ENCODE measurements at places on chromosomes 4 and X.

DNA sequence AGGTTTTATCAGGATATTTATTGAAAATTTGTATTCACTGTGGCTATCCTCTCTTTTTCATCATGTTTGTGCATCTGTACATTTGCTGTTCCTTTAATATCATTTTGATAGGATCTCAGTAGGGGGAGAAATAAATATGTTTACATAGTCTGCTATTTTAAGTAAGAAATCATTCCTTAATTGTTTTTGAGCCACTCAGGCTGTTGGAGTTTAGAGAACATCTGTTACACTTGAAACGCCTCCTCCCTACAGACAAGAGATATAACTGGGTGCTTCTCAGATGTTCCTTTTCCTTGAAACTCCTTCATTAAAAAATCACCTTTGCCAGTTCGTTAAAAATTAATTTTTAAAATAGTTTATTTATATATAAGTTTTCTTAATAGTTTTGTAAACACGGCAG lies 59.4 kb downstream of the QRFPR start:
- no peak for DNase-seq

DNA sequence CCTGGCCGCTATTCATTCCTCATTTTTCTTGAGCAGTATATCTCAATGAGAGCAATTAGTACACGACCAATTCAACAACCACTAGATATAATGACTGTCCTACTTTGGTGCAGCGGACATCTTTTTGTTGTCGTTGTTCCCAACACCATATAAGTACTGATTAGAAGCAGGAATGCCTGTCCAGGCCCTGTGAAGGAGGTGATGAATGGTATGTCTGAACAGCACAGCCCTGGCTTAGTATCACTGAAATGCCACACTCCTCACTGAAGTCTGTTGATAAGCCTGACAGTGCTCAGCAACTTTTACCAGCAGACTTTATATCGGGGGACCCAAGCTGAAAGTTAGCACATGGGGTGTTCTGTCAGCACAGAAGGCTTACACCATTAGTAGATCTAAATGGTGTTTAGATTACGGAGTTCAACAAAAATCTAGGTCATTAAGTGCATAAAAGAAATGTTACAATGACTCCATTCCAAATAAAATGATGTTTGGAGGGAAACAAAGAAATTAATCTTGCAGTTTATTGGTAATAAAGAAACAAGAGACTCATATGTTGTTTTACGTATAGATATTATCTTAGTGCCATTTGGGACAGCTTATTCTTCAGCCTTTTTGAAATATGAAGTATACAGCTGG lies 228.3 kb upstream of the TTC29 start:
- no peak for DNase-seq

DNA sequence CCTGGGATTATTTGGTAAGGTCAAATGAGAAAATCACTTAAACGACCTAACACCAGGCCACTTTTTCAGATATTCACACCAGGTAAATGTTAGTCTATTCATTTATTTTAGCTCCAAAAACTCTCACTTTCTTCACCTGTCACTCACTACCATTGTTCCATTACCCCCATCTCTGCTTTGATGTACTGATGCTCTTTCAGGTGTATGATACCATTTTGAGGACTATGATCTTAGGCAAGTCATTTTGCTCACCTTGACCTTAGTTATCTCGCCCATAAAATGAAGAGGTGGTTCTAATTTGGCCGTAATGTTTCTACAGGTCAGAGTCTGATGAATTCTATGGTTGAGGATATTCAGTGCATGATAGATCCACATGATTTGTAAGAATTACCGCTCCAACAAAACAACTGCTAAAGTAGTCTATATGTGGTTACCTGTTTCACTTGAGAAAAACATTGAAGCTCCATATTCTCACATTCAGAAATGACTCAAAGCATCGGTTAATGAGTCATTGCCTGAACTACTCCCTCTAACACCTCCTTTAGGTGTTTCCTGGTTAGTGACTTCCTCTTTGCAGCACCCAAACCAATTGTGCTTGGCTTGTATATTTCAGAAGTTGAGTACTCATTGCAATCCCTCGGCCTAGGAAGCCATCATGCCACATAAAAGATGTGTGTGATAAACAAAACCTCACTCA lies 4.5 kb downstream of the DTHD1 start:
- no peak for DNase-seq

DNA sequence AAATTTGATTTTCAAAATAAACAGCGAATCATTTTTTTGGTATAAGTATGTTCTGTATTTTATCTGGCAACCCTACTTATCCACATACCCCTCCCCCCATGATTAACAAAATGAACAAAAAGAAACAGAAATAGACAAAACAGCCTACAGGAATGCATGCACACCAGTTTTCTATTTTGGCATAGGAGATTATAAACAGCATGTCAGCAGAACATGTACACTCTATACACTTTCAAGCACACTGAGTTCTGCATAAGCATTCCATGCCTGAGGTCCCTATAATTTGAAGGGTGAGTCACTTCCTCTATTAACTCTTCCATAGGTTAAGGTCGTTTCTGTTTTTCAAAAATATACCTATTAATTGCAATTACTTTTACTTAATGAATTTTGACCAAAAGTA lies 28.0 kb upstream of the ZNF280C start:
- no peak for DNase-seq

DNA sequence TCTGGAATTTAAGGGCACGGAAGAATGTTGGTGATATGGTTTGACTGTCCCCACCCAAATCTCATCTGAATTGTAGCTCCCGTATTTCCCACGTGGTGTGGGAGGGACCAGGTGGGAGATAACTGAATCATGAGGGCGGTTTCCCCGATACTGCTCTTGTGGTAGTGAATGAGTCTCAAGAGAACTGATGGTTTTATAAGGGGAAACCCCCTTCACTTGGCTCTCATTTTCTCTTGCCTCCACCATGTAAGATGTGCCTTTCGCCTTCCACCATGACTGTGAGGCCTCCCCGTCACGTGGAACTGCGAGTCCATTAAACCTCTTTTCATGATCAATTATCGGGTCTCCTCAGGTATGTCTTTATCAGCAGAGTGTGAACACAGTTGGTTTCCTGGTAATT lies 25.6 kb upstream of the DHRSX start:
- DNase-seq = no peak

- no peak for DNase-seq
These were observed 17.6 kb downstream of the CD99 start for GRCh38 chrX:2708592-2709188.

GRCh38 chrX:116272322-116272721 lies 101.8 kb downstream of the AGTR2 start:
- no peak for DNase-seq

- no peak for DNase-seq
These were observed 127.8 kb downstream of the UBE2K start for GRCh38 chr4:39825741-39826231.

DNA sequence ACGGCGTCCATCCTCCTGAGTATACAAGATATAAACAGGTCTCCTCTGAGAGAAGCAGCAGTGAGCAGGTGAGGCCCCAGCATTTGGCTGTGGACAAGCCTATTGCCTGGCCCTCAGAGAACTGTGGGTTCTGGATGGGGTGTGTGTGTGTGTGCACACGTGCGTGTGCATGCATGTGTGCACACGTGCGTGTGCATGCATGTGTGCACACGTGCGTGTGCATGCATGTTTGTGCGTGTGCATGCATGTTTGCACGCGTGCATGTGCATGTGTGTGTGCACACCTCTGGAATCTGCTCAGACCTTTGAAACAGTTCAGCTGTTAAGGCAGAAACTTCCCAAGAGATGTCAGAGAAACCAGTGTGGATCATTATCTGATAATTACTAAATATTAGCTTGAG lies 22.2 kb upstream of the FHL1 start:
- DNase-seq = no peak

- no peak for DNase-seq
These were observed 131.6 kb downstream of the TMEM144 start for GRCh38 chr4:158341896-158342295.

- DNase-seq = no peak
These were observed 31.9 kb downstream of the ANAPC10 start for GRCh38 chr4:145066063-145066501.

- no peak for DNase-seq
These were observed 71.0 kb downstream of the DDX60L start for GRCh38 chr4:168409089-168409801.

DNA sequence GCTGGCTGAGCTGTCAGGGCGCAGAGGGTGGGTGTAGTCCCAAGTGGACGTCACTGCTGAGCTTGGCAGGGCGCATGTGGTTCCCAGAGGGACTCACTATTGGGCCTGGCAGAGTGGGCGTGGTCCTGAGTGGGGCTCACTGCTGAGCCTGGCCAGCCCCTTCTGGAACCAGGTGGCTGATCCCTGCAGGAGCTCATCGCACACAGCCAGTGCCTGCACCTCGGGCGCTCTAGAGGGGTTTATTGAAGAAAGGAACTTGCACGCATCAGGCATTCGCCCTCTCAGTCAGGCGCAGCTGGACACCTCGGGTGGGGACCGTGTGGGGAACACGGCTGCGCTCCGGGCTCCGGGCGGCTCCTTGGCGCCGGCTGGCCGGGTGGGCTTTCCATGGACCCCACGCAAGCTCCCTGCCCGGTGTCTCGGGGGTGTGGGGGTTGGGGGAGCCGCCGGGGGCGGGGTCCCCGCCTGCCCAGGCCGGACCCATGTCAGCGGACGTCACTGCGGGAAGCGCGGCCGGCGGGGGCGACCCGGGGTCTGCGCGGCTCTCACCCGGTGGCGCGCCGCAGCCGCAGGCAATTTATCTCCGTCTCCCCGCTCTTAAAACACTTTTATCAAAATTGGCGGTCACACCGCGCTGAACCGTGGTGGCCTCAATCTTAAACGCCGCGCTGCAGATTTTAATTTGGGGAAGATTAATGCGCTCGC lies 65.4 kb upstream of the NKX1-1 start:
- DNase-seq = no peak

DNA sequence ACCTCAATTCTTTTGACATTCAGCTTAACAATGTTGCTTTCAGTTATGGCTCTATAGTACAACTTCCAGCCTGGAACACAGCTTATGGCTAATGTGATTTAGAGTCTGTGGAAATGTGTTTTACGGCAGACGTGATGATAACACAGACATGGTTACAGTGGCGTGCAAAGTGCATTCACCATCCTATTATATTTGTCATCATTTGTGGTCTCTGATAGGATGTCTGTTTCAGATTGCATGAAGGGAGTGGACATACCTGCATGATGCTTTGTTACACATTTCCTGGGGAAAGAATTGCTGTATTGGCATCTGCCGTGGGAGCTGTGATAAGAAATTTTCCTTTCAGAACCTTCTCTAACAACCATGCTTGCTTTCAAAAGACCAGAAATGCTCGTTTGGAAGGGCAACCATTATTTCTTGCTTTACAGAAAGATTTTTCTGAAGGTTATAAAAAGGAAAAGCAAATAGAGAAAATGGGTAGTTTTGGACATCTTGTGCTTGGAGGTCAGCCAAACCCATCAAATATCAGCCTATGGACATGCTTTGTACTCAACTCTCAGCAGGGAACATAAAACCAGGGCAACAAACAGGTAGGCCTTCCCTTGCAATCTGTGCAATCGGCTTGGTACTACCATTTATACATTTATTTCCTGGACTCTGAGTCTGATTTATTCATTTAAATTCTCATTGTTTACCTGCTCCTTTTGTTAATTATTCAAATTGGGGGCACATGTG lies 273.9 kb downstream of the TLL1 start:
- no peak for DNase-seq

GRCh38 chrX:105150557-105150956 lies 69.9 kb downstream of the TEX13A start:
- no peak for DNase-seq

Measured in stimulated activated CD8-positive, alpha-beta memory T cell treated with anti-CD3 and anti-CD28 coated beads, Interleukin-7, amount 100 ng/mL, for 24 hours (primary cell).